Activated CD8-positive, alpha-beta T cell treated with anti-CD3 and anti-CD28 coated beads for 36 hours (primary cell): ENCODE measurements at places on chromosomes 1 and 21. TPM values are rescaled to one million over a fixed set of nuclear protein-coding genes. Genes with fewer than 3 reads are reported as not detected.

Gene PCAT6
- 0.94 TPM for total RNA-seq

Gene EXTL1
- not detected for total RNA-seq

Gene SPRR5
- total RNA-seq: not detected

Gene CELA2A
- not detected for total RNA-seq
